H1 (cell line): ENCODE measurements at places on chromosomes 5 and 9. TPM values are rescaled to one million over a fixed set of nuclear protein-coding genes. Genes with fewer than 3 reads are reported as not detected.

DNA sequence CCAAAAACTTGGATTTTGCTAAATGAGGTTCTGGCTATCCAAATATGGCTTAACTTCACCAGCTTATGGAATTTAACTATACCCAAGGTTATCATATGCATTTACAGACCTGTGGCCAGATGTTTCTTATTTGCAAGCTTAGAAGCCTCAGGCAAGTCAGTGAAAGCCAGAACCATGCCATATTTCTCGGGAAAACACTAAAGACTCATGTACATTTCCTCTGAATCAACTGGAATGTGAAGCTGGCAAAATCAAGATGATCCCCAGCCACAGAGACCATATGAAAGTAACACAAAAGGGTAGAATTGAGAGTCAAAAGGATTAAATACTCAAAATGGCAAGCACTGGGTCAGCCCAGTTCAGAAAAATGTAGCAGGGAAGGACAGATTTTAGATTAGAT, 76.4 kb upstream of the SLC1A1 start:
- no peaks in the 10 kb centered on the region for H3K36me3 ChIP-seq
- H3K27ac ChIP-seq, result no peak overlapping the region
- no peaks in the 10 kb centered on the region for H3K27me3 ChIP-seq
- H3K4me1 ChIP-seq, result no peaks in the 10 kb centered on the region
- no peak for DNase-seq
- no peak overlapping the region for H3K4me3 ChIP-seq

DNA sequence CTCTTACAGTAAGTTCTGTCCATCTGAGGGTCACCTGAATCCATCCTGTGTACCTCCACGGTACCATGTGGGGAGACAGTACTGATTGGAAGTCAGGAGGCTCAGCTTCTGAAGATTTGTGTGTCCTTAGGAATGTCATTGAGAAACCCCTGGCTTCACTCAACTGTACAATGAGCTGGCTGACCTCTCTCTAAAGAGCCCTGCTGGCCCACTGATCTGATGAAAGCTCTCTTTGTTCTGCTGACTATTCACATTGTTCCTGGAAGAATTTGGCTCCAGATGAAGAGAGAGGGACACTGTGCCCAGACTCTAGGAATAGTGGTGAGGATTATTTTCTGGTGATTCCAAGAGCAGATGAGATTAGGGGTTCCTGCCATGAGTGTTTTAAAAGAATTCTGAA, 141.2 kb downstream of the LURAP1L start:
- no peaks in the 10 kb centered on the region for H3K4me1 ChIP-seq
- no peak overlapping the region for H3K4me3 ChIP-seq
- H3K27me3 ChIP-seq, result no peaks in the 10 kb centered on the region
- H3K27ac ChIP-seq, result no peak overlapping the region
- H3K36me3 ChIP-seq, result no peaks in the 10 kb centered on the region
- peak; percentile 5 for DNase-seq

DNA sequence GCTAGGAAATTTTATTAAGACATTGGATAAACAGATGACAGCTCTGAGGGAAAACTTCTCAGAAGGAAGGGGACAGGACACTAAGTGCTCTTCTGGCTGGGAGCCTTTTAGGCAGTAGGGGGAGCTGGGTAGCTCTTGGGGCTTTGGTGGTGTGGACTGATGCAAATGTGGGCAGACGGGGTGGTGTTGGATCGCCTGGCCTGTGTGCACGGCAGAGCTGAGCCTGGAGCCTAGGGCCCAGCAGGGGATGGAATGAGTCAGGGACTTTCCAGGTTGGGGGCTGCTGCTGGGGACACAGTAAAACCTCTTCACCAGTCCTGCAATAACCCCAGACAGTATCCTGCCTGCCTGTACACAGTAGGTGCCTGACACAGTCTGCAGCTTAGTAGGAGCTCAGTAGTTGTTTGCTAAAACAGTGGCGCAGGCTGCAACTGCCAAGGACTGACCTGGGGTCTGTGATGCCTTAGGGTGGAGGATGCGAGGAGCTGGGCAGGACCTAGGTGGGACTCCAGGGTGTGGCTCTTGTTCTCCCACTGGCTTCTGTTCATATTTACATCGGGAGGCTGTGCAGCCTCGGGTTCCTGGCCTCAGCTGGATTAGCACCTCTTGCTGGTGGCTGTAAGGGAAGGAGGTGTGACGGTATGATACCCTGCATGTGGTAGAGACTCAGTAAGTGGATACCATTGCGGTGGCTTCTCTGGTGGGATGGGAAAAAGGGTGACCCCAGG, 83.8 kb downstream of the DAB2IP start:
- no peaks in the 10 kb centered on the region for H3K27me3 ChIP-seq
- H3K4me3 ChIP-seq, result peak overlapping the region; percentile 73
- peak; percentile 71 for DNase-seq
- H3K4me1 ChIP-seq, result peaks cover 37% of the 10 kb centered on the region

- no peak overlapping the region for H3K27ac ChIP-seq
- no peaks in the 10 kb centered on the region for H3K27me3 ChIP-seq
- H3K4me1 ChIP-seq, result 0 out of 2 replicates have a peak, but pooled peaks cover 3% of the 10 kb centered on the region
Measured at GRCh38 chr5:164679461-164679860, 1174.0 kb downstream of the MAT2B start.

GRCh38 chr9:138080979-138081378, 203.4 kb downstream of the CACNA1B start:
- H3K27ac ChIP-seq, result no peak overlapping the region
- H3K4me1 ChIP-seq, result no peaks in the 10 kb centered on the region
- peaks cover 3% of the 10 kb centered on the region; the same call in 1 of the 2 replicates for H3K36me3 ChIP-seq
- H3K4me3 ChIP-seq, result no peak overlapping the region

DNA sequence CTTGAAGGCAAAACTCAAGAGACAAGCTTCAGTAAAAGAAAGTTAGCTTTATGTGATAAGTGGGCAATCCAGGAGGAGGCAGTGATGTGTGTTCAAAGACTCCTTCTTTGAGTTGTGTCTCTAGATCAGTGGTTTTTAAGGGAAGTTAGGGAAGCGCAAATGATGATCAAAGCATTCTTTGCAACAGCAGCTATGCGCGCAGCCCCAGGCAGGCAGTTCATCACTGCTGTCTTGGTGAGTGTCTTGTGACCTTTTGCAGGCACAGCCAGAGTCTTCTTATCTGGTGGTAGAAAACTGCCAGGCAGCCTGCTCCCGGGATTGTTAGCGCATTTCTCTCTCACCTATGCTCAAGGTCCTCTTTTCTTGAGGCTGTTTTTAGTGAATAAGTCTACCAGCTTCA, 40.3 kb upstream of the CLK4 start:
- no peaks in the 10 kb centered on the region for H3K27me3 ChIP-seq
- DNase-seq, result no peak
- H3K27ac ChIP-seq, result no peak overlapping the region

GRCh38 chr5:120778491-120779484, 314.7 kb downstream of the PRR16 start:
- H3K36me3 ChIP-seq, result no peaks in the 10 kb centered on the region
- no peak for DNase-seq
- no peaks in the 10 kb centered on the region for H3K27me3 ChIP-seq
- H3K4me1 ChIP-seq, result no peaks in the 10 kb centered on the region
- H3K27ac ChIP-seq, result no peak overlapping the region

DNA sequence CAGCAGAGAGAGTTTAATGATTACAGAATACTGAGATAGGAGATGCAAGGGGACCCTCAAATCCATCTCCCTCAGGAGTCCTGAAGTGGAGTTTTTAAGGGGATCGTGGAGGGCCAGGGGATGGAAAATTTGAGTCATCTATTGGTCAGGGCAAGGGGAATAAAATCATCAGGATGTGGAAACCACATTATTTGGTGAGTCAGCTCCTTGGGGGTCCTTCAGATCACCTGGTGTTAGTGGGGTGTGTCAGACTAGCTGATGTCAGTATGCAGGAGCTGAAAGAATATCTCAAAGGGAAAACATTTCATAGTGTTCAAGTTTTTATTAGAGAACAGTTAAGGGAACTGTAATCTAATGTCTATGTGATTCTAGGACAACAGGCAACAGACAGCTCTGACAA, 183.0 kb upstream of the FTMT start:
- no peak overlapping the region for H3K27ac ChIP-seq
- H3K36me3 ChIP-seq, result no peaks in the 10 kb centered on the region
- no peak overlapping the region for H3K4me3 ChIP-seq
- DNase-seq, result no peak

DNA sequence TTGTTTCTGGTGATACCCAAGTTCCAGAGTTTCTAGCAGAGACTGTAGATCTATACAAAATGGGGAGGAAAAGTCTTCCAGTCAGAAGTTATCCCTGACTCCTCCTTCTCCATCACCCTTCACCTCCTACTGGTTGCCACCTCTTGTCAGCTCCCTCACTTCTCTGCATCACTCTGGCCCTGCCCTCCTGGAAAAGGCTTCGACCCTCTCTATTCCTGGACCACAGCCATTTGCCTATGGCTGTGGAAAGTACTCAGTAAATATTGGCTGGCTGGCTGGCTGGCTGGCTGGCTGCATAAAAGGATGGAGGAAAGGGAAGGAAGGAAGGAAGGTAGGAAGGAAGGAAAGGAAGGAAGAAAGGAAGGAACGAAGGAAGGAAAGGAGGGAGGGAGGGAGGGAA, 32.7 kb upstream of the ABCA1 start:
- H3K27ac ChIP-seq, result no peak overlapping the region
- H3K4me3 ChIP-seq, result no peak overlapping the region
- peaks cover 5% of the 10 kb centered on the region for H3K4me1 ChIP-seq
- no peak for DNase-seq
- no peaks in the 10 kb centered on the region for H3K27me3 ChIP-seq
- H3K36me3 ChIP-seq, result no peaks in the 10 kb centered on the region

- no peak overlapping the region for H3K4me3 ChIP-seq
- H3K27me3 ChIP-seq, result no peaks in the 10 kb centered on the region; the same call in 1 of the 2 replicates
- no peaks in the 10 kb centered on the region for H3K4me1 ChIP-seq
- H3K36me3 ChIP-seq, result no peaks in the 10 kb centered on the region
Measured at GRCh38 chr5:139837711-139838380, 42.2 kb downstream of the PSD2 start.

DNA sequence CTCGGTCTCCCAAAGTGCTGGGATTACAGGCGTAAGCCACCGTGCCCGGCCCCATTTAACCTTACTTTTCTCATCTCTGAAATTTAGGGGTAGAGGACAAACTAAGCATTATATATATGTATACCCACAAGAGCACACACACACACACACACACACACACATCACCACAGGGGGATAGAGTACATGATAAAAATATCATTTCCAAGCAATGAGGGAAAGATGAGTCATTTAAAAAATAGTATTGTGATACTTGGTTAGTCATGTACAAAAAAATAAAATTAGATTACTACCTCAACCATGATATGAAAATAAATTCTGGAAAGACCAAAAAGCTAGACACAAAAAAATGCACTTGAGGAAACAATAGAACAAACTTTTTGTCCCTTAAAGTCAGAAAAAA, 67.2 kb downstream of the CDH18 start:
- no peak overlapping the region for H3K4me3 ChIP-seq
- H3K4me1 ChIP-seq, result peaks cover 6% of the 10 kb centered on the region; the same call in 1 of the 2 replicates
- no peak overlapping the region for H3K27ac ChIP-seq
- H3K36me3 ChIP-seq, result no peaks in the 10 kb centered on the region
- DNase-seq, result no peak

GRCh38 chr9:69867081-69867814, 46.6 kb downstream of the CFAP95 start:
- no peaks in the 10 kb centered on the region for H3K4me1 ChIP-seq
- no peak overlapping the region for H3K27ac ChIP-seq
- H3K4me3 ChIP-seq, result no peak overlapping the region
- no peaks in the 10 kb centered on the region for H3K36me3 ChIP-seq
- no peak for DNase-seq
- no peaks in the 10 kb centered on the region for H3K27me3 ChIP-seq

GRCh38 chr5:116858705-116859333, 284.2 kb upstream of the SEMA6A start:
- no peak for DNase-seq
- no peaks in the 10 kb centered on the region for H3K27me3 ChIP-seq
- H3K36me3 ChIP-seq, result no peaks in the 10 kb centered on the region
- H3K4me1 ChIP-seq, result peaks cover 17% of the 10 kb centered on the region

DNA sequence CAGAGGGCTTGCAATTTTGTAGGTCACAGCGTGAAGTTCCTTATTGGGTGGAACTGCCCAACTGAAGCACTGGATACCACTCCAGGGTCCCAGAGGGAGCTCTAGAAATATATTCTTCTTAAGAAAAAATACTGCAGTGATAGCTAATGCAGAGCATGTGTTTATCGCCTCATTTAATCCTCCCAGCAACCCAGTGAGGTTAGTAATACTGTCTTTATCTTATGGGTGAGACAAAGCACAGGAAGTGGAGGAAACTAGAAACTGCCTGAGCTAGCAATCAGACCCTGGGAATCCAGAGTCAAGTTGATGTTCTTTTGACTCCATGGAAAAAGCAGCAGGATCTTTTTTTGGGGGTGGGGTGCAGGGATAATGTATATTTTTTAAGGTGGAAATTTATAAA, 153.3 kb downstream of the PJA2 start:
- no peak for DNase-seq
- H3K4me3 ChIP-seq, result no peak overlapping the region
- no peaks in the 10 kb centered on the region for H3K4me1 ChIP-seq
- no peak overlapping the region for H3K27ac ChIP-seq
- H3K27me3 ChIP-seq, result no peaks in the 10 kb centered on the region

The OR1Q1 gene
- total RNA-seq, result not detected in 2 replicates

The PFN3 gene
- not detected in 2 replicates for total RNA-seq

The NAIP gene
- 4.4 and 4.7 TPM in 2 replicates for total RNA-seq

The DDX4 gene
- 0.15 TPM in 1 of 2 replicates, not detected in the other for total RNA-seq

The ENTPD8 gene
- 0.33 and 0.48 TPM in 2 replicates for total RNA-seq

The HAPLN1 gene
- total RNA-seq, result 1.3 and 2.1 TPM in 2 replicates

The HTR4 gene
- total RNA-seq, result not detected in 2 replicates
